ENCODE measurements at places on chromosomes 16 and 17.
A peak's percentile ranks its signal among the peaks of the same experiment; 100 is the strongest.

GRCh38 chr17:19645734-19646201, 2.8 kb upstream of the ALDH3A2 start:
- DNase-seq, result no peak

GRCh38 chr17:42844271-42844670, at the start of gene AOC2:
Gene AOC2, plus strand, starts transcription at chr17:42844580. Its CDS starts 47 bp downstream, at chr17:42844627.
- no peak for DNase-seq

- DNase-seq, result no peak
Observed at GRCh38 chr16:57196286-57196685, 10.2 kb downstream of the RSPRY1 start.

GRCh38 chr17:38579934-38580333, 25.8 kb downstream of the SRCIN1 start:
- DNase-seq, result no peak

GRCh38 chr16:27748868-27749546, 199.1 kb downstream of the KATNIP start:
- peak; percentile 39 for DNase-seq

DNA sequence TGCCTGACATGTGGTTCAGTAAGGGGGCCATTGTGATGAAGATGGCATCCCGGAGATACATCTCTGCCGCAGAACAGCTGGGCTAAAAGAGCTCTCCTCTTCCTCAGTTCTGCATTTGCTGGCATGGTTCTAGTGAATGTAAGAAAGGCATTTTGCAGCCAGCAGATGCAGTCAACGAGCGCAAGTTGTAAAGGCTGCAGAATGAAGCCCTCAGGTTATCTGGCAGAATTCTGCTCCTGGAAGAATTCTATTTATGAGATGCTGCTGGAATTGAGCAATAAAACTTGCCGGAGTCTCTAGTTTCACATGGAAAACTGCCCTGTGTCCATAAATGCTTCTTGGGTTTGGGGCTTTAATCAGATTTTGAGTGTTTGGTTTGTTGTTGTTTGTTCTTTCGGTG, 176.8 kb upstream of the HSBP1 start:
- no peak for DNase-seq

GRCh38 chr17:46157443-46158062, 35.7 kb downstream of the KANSL1 start:
- no peak for DNase-seq

- DNase-seq, result no peak
Observed at GRCh38 chr17:39219647-39220154, 6.0 kb downstream of the STAC2 start.

GRCh38 chr17:36813957-36814563, 123.2 kb upstream of the LHX1 start:
- no peak for DNase-seq

DNA sequence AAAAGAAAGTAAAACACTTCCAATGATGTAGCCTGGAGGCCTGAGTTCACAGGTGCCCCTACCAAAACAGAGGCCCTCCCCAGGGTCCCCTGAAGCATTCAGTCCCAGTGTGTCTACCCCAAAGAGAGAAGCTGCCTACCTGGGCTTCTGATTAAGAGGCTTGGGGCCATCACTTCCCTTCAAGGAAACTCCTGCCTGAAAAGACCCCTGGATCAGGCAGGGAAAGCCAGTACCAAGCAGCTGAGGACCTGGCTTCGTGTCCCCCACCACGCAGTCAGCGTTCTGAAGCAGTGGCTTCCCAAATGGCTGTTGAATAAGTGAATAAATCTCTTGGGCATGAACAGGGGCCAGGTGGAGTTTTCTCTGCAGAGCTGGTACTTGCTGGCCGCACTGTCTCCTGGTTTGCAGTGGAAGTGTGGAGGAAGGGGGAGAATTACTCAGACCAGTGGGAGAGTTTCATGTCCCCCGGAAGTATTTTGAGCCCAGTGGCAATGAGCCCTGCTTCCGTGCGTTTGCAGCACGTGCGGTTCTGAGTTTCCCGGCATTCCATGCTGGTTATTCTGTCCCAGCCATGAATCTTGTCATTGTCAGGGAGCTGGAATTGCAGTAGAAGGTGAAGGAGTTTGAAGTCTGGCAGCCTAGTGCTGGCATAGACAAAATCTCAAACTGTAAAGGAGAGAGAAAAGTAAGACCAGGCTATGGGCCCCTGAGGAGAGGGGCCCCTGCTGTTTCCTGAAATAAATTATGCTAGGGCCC, 27.0 kb downstream of the RMI2 start:
- no peak for DNase-seq

DNA sequence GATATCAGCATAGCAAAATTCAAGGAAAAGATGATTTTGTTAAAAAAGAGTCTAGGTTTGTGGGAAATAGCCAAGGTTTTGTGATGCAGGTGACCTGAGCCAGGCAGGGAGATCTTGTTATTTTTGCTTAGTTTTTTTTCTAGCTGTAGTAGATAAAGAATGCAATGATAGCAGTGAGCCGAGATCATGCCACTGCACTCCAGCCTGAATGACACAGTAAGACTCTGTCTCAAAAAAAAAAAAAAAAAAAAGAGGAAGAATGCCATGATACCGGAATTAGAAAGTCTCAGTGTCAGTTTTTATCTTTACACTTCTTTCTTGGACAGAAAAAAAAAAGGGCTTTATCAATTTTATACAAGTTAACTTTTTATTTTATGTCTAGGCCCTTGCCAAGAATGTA, 27.5 kb downstream of the TMEM238L start:
- DNase-seq, result no peak

DNA sequence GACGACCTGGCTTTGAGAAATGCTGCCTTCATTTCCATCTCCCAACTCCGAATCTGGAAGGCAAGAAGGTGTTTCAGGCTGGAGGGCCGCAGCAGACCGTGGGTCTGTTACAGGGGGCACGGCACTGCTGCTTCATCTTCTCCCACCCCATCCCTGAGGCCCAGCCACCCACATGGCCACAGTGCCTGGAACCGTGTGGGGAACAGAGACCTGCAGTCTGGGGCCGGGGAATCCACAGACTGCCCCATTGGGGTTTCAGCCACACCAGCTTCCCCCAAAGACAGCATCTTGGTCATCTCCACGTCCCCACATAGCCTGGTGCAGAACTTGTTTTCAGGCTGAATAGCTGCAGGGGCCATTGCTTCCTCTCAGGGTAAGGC, 74.2 kb downstream of the MRC2 start:
- no peak for DNase-seq

- no peak for DNase-seq
Observed at GRCh38 chr17:75812096-75813013, 27.7 kb downstream of the UNK start.

DNA sequence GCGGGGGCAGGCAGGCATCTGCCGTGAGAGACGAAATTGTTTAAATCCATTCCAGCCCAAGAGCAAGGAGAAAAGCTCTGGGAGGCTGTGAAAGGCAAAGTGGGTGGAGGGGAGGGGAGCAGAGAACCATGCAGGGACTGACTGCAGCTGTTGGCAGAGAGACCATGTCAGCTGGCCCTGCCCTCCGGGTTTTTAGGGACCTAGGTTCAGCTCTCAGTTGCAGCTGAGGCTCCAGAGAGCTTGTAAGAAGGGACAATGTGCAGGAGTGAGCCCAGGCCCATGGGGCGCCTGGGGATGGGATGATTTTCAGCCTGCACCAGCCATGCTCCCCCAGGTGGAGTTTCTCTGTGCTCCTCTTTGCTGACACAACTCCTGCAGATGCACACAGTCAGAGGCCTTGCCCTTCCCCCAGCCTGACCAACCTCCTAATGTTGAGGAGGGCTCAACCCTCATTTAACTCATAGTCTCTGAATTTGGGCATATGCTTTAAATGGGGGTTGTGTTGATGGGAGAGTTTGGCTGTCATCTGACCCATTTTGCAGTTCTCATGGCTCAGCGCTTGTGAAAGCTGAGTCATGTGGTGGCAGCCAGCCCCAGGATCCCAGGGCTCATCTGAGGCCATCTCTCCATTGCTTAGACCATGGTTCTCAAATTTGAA, 70.9 kb downstream of the PLXDC1 start:
- no peak for DNase-seq

GRCh38 chr17:57948555-57949420, 6.4 kb downstream of the CUEDC1 start:
- peak; percentile 60 for DNase-seq

GRCh38 chr17:43759836-43760235, 1.2 kb upstream of the SOST start:
- no peak for DNase-seq

DNA sequence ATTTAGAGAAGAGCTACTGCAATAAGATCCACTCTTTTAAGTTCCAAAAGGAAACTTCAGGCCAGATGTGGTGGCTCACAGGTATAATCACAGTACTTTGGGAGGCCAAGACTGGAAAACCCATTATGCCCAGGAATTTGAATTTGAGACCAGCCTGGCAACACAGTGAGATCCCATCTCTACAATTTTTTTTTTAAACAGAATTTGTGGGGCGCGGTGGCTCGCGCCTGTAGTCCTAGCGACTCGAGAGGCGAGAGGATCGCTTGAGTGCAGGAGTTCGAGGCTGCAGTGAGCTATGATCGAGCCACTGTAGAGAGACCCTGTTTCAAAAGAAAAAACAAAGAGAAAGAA, 793 bp downstream of the COG7 start:
- DNase-seq, result no peak

DNA sequence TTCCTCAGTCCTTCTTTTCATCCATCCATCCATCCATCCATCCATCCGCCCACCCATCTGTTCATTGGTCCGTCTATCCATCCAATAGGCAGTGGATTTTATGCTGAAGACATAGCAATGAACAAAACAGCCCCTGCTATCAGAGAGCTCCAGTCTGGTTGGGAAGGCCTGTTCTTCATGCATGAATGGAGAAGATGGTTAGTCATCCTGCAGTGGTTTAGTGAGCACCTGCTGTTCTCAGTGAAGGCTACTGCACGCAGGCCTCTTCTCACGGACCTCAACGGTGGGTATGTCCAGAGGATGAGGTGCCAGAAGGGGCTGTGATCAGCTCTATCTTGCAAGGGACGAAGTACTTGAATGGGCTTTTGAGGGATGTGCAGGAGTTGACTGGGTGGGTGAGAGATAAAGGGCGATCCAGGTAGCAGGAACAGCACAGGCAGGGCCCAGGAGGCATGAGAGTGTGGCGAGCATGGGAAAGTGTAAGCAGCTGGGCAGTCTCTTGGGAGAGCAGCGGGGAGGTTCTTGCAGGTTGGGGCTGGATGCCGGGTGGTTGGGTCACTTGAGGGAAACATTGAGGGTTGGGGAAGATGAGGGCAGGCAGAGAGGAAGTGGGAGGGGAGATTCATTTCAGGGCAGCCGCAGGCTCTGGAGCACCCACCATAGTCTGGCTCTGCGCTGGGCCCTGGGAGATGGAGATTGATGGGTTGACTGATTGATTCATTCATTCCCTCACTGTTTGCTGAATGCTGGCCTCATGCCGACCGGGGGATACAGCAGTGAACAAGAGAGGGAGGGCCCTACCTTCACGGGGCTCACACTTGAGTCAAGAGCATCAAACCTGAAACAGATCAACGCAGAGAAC, 115.0 kb upstream of the CIBAR2 start:
- DNase-seq, result no peak

GRCh38 chr17:18993905-18994526, 10.5 kb downstream of the FAM83G start:
- DNase-seq, result peak; percentile 34

DNA sequence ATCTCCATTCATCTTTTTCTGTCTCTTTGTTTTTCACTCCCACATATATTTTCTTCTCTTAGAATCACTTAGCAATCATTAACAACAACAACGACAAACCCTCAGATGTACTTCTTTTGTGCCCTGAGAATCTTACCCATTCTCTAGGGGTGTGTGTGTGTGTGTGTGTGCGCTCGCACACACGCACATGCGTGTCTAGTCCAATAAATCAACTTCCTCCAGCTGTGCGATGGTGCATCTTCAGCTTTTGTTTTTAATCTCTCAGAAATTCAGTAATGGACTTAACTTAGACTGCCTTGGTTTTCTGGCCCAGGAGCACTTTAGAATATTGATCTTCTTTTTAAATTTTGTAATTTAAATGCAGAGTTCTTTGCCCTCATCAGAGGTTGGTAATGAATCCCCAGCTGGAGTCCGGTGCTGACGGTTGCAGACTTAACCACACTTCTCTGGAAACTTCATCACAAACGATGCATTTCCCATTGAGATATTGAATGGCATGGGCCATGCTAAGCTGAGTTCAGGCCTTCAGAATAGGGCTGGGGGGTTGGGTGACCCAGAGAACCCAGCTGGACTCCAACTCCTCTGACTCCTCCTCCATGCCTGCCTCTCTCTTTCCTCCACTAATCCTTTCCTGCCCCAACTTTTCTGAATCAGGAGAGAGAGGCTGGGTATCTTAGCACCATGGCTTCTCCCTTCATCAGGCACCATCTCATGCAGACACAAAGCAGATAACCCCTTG, 193.9 kb downstream of the ZNF18 start:
- DNase-seq, result no peak

DNA sequence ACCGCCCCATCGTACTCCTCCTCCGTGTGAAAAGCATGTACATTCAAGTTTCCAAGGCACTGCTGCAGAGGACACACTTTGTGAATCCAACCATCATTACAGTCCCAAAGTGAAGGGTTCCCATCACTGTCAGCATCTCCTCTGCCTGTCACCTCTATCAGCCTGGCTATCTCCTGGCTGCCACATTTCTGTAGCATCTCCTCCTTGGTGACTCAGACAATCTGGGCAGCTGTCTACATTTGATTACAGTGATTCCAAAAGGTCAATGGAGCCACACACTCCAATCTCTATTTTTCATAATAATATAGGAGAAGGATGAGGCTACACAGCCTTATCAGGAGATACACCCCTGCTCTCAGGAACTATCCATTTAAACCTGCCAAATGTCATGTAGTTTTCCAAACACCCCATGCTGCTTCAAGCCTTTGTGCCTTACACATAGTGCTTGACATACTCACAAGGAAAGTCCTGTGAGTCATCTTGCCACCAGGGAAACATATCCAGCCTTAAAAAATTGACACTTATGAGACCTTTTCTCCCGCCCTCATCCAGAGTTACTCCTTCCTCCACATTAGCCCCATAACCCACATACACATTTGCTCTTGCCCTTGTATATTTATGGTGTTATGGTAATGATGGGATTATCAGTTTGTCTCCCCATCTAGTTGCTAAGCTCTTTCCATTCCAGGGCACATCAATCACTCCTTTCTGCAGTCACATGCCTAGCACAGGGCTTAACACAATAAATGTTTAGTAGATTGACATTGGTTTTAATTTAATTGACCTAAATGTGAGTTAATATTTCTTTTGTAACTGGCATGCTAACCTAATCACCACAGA, 250.1 kb upstream of the CDH5 start:
- no peak for DNase-seq

DNA sequence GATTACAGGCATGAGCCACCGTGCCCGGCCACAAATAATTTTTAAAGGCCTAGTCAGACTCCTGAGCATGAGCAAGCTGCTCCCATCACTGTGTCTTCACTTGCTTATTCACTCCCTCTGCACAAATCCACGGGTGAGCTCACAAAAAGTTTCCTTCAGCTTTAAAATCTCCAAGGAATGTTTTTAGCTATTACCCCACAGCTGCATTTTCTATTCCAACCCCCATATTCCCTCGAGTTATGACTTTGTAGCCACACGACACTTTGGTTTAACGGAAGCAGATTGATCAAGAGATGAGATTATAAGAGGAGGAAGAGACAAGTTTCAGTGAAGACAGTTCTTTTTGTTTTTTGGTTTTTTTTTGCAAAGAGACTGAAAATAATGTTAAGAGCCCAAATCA, 49.1 kb upstream of the SLC25A19 start:
- peak; percentile 7 for DNase-seq

- DNase-seq, result no peak
Observed at GRCh38 chr17:77167472-77168306, 26.9 kb downstream of the SEC14L1 start.

GRCh38 chr17:9906616-9907015, 1.5 kb upstream of the RCVRN start:
- no peak for DNase-seq

- DNase-seq, result no peak
Observed at GRCh38 chr17:29143894-29144293, 36.3 kb downstream of the MYO18A start.

- no peak for DNase-seq
Observed at GRCh38 chr16:5468488-5468887, 370.9 kb upstream of the EEF2KMT start.
